ENCODE measurements at places on chromosomes 3 and 15.
A peak's percentile ranks its signal among the peaks of the same experiment; 100 is the strongest.

DNA sequence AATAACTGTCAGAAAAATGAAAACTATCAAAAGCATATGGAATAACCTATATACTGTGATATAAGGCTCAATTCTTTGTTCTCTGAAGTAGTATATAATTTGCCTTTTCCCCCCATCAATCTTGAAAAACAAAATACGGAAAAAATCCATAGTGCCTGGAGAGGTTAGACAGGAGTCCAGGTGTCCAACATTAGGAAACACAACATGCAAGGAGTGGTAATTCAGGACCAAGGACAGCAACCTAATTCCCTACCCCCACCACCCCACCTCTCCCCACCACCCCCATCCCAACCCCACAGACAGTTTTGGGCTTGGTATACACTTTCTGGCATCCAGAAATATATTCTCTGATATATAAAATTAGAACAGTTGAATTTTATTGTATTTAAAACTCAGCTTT is 55.1 kb upstream of the SLC25A26 start:
- DNase-seq: no peak

GRCh38 chr3:132822266-132822665 is 100.1 kb upstream of the NPHP3 start:
- no peak for DNase-seq

DNA sequence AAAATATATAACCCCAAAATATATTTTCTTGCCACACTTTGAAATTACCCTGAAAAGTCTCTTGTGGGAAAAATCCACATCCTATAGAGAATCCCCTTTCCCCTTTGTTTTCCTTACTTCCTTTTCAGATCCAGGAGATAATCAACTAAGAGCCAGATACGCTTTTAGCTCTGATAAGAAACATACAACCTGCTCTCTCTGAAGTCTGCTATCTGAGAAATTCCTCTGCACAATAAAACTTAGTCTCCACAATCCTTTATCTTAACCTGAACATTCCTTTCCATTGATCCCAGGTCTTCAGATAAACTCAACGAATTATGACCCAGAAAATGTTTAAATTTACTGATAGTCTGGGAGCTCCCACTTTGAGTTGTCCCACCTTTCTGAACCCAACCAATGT is 233.4 kb upstream of the SETMAR start:
- no peak for DNase-seq

DNA sequence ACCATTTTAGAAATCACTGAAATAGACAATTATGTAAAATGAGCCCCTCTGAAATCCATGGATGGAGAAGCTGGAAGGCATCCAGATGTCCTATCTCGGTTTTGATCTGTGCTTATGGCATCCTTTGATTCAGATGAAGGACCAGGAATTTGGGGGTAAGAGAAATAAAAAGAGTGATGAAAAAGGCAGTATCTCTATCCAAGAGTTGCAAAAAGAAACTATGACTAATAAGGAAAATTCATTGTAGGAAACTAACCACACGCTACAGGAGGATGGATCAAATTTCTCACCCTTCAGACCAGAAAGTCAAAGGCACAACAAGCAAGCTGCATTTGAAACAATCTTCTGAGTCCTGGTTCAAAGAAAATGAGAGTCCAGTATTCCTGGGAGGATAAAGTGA is 34.8 kb downstream of the SRGAP3 start:
- peak; percentile 52 for DNase-seq

GRCh38 chr3:159922861-159923312 is 65.7 kb upstream of the IL12A start:
- no peak for DNase-seq

DNA sequence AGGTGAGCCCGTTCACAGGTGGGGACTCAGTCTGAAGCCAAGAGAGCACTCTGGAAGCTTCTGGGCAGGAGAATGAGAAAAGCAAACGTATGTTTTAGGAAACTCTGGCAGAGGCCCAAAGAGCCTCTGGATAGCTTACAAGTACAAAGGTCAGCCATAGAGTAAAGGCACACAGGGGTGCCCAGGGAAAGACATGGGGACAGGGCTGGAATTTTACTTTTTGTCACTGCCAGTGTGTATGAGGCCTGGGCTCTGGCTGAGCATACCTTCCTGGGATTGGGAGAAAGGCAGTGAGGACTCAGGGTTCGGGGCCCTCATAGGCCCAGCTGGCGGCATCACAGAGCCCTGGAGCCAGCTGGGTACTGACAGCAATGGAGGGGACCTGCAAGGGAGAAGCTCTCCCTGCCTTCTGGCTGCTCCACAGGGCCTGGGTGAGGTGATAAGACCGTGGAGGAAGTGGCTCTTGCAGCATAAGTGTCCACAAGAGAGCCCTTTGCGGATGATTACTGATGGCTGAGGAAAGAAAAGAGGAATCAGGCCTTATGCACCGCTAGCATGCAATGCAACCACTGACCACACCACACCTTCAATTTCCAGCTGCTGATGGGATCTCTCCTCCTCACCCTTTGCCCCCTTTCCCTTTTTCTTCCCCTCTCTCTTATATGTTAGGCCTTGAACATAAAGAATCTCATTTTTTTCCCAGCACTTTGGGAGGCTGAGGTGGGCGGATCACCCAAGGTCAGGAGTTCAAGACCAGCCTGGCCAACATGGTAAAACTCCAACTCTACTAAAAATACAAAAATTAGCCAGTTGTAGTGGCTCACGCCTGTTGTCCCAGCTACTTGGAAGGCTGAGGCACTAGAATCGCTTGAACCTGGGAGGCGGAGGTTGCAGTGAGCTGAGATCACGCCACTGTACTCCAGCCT is 25.1 kb upstream of the BCL2L10 start:
- DNase-seq: no peak

DNA sequence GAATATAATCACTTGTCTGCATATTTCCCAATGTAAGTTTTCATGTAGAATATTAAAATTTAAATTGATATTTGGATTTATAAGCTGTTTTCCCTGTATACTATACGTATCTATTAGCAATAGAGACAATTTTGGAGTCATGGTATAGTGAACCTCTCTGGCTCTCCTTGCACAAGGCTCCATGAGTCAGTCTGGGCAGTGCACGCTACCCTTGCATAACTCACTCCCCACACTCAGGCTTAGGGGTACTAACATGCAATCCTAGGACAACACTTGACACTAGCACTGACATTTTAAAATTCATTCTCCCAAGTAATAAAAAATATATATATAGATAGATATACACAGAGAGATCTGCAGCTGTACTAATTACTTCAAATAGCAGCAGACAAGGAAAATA is 39.2 kb downstream of the SLC24A1 start:
- DNase-seq: no peak

DNA sequence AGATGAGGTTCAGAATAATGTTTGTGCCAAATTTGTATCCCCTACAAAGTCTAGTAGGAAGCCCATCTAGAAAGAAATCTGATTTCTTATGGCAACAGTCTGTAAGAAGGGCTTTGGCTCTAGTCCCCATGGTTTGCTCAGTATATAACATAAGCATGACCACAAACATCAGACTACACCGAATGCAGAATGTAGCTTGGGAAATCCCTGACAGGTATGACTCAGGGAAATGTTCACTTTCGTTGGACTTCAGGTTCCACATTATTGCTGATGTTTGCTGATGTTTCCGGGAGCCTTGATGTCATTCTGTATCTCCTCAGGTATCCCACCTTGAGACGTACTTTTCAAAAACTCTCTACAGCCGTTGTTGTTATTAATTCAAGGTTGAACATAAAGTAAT is 304.4 kb upstream of the TGFBR2 start:
- DNase-seq: no peak

- DNase-seq: no peak
Measured at GRCh38 chr3:169700195-169700594, 36.7 kb upstream of the MECOM start.

GRCh38 chr3:156253150-156253549 is 132.8 kb downstream of the KCNAB1 start:
- DNase-seq: no peak

- DNase-seq: peak; percentile 18
Measured at GRCh38 chr3:153350420-153350819, 188.4 kb downstream of the RAP2B start.

GRCh38 chr3:135930255-135930654 is 35.3 kb upstream of the PPP2R3A start:
- DNase-seq: no peak

DNA sequence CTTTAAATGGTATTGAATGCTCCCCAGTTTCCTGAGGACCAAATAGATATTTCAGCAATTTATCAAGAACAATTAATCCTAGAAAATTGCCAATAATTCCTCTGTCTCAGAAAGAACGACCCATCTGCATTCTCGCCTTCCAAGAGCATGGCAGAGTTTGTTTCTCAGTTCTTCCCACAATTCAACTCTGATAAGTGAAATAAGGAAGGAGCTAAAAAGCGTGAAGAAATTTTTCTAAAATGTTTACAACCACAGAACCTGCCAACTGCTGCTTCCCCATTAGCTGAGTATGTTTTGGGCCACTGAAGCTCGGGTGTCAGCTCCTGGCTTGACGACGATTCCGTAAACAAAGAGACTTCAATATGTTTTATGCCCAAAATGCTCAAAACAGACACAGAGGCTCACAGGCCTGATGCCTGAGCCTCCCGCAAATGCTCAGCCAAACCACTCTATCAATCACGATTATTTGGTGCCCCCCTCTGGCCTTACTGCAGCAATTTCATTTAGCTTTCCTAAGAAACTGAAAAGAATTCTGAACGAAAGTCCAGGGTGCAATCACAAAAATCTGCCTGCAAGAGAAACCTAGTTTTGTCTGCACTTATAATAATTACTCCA is 259.2 kb upstream of the CCDC54 start:
- peak; percentile 38 for DNase-seq

GRCh38 chr15:86540840-86541467 is 461.3 kb downstream of the AGBL1 start:
- DNase-seq: no peak

- DNase-seq: no peak
Measured at GRCh38 chr3:88362428-88362827, 212.7 kb downstream of the C3orf38 start.

GRCh38 chr3:9411302-9411701 is 13.9 kb downstream of the SETD5 start:
- no peak for DNase-seq

DNA sequence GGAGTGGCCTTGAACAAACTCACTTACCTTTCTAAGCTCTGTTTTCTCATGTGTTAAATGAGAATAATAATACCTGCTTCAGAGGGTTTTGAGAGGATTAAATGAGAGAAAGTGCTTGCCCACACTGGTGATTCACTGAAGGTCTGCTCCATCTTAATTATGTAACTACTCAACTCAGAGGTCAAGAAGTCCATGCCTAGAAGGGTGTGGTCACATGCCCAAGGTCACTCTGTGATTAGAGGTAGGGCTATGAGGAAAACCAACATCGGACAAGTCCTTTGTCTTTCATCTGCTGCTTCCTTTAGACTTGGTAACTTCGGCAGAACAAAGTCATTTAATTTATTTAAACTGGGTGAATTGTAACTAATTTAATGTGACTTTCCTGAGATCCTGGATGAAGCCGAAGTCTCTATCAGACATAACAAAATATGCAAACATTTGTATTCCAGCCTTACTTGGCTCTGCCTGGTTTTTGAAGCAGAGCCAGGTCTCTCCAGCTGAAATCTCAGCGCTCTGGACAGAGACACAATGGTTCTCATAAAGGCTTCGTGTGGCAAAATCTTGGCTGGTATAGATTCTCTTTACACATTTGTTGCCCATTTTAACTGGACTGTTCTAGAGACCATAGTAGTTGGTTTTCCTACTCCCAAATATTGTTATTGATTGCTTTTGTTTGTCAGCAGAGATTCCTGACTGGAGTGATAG is 3.0 kb downstream of the CHRNA7 start:
- DNase-seq: no peak

DNA sequence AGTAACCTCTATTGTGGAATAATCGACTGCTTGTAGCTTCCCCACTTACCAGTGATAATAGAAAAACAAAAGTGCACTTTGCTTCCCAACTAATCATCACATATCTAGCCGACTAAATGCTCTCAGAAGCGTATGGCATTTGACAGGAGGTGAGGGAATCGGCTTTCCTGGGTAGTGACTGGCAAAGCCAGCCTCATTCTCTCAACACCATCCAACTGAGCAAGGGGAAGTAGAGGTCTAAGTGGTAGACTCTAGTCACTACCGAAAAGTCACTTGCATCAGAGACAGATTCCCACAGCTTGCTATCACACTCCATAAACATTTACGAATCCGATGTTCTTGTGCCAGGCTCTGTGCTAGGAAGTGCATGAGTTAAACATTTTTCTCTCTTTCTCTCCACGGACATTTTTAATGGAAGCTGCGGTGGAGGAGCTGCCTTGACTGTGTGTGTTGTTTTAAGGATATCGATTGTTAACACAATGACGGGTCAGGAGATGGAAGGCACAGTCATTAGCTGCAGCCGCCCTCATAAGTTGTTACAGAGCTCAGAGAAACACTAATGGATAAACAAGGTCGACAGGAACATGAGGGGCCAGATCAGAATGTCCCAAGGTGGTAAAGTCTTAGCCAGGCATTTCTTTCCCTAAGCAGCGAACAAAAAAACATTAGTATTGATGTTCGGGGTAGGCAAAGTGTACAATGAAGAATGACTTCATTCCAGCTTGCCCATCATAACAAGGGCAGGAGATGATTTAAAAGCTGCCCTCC is 11.9 kb downstream of the ZNF385D start:
- no peak for DNase-seq

- no peak for DNase-seq
Measured at GRCh38 chr15:95326431-95327182, 1003.9 kb upstream of the NR2F2 start.

- no peak for DNase-seq
Measured at GRCh38 chr3:52461874-52462273, 6.5 kb downstream of the NISCH start.

GRCh38 chr15:34799149-34800101 is 4.1 kb upstream of the ACTC1 start:
- DNase-seq: no peak

DNA sequence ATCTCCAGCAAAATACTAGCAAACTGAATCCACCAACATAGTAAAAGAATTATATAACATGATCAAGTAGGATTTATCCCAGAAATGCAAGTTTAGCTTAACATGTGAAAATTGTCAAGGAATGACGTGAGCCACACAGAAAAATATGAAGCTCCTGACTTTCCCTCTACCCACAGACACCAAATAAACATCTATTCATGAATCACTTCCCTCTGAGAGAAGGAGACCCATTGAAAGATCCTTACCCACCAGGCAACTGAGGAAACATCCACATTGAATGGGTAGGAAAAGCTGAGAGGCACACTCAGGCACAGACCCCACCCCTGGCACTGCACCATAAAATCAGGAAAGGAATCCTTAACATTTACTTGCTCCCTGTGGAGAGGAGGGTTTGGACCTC is 102.2 kb upstream of the MANF start:
- DNase-seq: peak; percentile 15

Data from RWPE1 (cell line).